ENCODE measurements at places on chromosomes 5 and 9. TPM values are rescaled to one million over a fixed set of nuclear protein-coding genes. Genes with fewer than 3 reads are reported as not detected.

Gene WNT8A
- total RNA-seq: not detected

Gene ADAMTS6
- total RNA-seq: 25.2 TPM

Gene WDR38
- not detected for total RNA-seq

Gene OTP
- not detected for total RNA-seq

Gene CDKN2A
- total RNA-seq: 2.7 TPM

Gene TMOD1
- 99.6 TPM for total RNA-seq

Gene MCTP1
- 13.5 TPM for total RNA-seq

Gene MTAP
- 28.7 TPM for total RNA-seq

Gene FGF18
- total RNA-seq: 2.1 TPM

Gene FBN2
- total RNA-seq: 5.3 TPM

Gene AGXT2
- total RNA-seq: not detected

Gene RXRA
- 53.3 TPM for total RNA-seq

Gene PPP2R2B
- 1.0 TPM for total RNA-seq

Gene LCN10
- total RNA-seq: 7.9 TPM

Gene RMRP
- 3,605 TPM for total RNA-seq

Gene LCN6
- total RNA-seq: 16.2 TPM

Gene FUT7
- 0.20 TPM for total RNA-seq

All from gastroesophageal sphincter (tissue), 4 donors.